Activated CD4-positive, alpha-beta T cell treated with anti-CD3 and anti-CD28 coated beads for 1 hour (primary cell): ENCODE measurements at places on chromosomes 13 and 19.

DNA sequence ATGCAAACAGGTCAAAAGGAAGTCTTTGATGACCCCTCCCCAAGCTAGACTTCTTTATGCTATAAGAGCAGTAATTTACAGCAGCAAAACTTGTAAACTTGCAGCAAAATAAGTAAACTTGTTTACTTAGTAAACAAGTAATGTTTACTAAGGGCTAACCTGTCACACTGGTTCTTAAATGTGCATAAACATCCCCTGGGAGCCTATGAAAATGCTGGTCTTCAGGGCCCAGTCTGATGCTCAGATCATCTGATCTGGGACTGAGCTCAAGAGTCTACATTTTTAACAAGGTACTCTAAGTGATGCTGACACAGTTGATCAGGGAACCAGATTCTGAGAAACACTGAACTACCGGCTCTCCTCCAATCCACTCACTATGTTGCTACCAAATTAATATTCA is 53.4 kb downstream of the MTMR6 start:
- no peak for DNase-seq

DNA sequence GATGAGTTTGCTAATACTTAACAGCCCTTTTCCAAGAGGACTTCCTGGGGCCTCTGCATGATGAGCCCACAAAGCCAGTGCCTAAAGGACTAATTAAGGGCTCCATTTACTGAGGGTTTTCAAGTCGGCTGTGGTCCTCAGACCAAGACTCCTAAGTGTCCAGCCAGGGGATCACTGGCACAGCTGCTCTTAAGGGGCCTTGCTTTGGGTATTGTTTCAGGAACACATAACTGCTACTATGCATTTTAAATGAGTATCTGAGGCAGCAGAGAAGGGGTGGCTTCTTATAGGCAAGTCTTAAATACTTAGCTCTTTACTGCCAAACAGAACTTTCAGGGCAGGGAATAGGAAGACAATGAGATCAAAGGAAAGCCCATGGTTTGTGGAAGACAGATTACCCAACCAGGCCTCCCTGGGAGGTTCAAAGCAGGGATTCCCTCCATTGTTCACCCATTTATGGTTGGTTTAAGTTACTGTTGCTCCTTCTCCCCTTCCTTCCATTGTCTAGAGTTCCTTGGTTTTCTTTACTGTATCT is 61.9 kb downstream of the TNFRSF19 start:
- no peak for DNase-seq

DNA sequence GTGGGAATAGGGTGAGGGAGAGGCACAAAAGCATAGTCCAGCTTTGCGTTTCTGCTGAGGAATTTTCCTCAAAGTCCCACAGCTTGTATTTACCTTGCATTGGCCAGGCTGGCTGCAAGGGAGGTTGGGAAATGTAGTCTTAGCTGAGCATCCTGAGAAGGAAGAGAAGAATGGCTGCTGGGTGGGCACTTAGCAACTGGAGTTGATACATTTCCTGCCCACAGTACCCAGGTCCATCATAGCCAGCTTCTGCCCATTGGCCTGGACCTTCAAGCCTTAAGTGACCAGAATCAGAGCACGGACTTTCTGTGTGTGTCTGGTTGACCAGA is 112.4 kb downstream of the SIPA1L3 start:
- DNase-seq: no peak

GRCh38 chr13:85383291-85383690 is 415.9 kb downstream of the SLITRK6 start:
- DNase-seq: no peak

DNA sequence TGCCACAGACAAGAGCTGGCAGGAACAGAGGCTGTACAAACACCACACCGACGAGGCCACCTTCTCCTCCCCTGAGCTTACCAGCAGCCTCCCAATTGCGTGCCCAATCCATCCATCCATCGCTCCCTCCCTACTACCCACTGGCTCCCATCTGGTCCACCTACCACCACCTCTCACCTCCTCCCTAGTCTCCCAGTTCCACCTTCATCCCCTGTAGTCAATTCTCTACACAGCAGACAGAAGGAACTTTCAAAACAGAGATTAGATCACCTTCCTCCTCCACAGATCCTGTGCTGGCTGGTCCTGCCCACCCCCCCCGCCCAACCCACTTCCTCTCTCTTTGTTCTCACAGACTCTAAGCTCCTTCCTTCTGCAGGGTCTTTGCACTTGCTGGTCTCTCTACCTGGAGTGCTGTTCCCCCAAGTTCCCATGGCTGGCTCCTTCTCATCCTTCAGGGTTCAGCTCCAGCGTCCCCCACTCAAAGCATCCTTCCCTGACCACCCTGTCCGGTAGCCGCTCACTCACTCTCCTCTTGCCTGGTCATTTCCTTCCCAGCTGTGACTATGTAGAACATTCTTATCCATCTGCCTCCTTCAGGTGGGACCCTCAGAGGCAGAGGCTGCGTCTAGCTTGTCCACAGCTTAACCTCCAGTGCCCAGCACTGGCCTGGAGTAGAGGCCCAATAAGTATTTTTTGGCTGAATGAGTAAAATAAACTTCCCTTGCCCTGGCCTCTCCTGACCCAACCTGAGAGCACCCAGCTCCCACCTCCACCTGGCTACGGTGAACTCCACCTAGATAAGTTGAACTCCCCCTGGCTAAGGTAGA is 23.0 kb downstream of the PIN1 start:
- no peak for DNase-seq

GRCh38 chr19:18798384-18799352 is 7.6 kb upstream of the COMP start:
- no peak for DNase-seq

GRCh38 chr19:55283548-55284377 is at the start of gene BRSK1:
Gene BRSK1, plus strand, starts transcription at chr19:55283997. Its CDS starts 446 bp downstream, at chr19:55284443.
- no peak for DNase-seq

GRCh38 chr19:41339936-41340335 is 13.8 kb downstream of the TGFB1 start:
- no peak for DNase-seq

GRCh38 chr13:23956106-23956505 is 58.8 kb upstream of the C1QTNF9B start:
- DNase-seq: no peak

DNA sequence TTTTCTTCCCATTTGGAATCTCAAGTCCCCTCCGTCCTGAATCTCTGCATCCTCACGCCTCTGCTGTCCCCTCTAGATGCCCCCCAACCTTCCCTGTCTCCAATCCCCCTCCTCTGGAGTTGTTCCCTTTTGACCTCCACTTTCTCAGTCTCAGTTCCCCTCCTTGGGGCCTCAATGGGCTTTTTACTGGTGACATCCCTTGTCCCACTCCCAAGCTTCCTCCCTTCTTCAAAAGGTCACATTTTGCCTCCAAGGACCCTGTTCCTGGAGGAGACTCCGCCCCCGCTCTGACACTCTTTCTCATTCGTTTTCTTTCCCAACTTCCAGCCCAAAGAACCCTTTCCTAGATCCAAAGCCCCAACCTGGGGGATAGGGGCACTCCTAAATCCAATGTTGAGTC is 1.0 kb downstream of the AP2S1 start:
- DNase-seq: no peak

DNA sequence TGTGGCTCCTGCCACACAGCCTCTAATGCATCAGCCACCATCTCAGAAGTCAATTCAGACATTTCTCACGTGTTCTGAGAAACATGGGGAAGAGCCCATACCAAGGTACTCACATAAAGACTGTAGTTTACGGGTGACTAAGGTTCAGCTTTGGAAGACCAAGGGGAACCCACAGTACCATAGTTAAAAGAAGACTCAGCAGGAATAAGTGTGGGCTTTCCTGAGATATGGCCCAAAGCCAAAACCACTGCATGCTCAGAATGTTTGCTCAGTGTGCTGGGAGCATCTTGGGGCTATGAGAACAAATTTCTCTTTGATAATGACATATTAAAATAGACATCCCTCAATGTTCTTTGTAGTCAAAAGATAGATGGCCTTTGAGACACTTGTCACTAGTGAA is 283.8 kb downstream of the DCT start:
- no peak for DNase-seq

DNA sequence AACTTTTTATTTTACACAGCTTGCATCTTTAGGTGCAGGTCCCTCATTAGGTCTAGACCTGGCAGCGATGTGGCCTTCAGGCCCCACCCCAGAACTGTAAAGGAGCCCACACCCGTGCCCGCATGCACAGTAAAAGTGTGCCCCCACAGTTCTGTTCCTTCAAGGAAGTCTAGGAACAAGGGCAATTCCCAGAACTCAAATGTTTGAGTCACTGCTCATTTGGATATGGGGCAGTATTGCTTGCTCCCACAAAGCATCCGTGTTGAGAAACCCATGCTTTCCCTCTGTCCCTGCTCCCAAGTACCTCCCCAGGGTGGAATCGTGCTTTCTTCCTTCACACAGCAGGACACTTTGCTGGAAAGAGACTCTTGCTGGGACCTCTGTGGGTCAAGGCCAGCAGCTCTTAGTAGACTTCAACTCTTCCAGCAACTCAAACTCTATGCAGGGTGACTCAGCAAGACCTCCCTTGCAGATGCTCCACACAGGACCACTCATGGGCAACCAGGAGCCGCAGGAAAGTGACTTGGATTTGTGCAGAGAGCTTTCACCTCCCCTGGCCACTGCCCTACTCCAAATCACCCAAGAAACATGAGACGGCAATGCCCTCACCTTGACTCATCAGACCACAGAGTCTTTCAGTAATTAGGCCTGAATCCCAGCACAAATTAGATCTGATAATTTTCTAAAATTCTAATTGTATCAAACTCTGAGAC is 12.3 kb downstream of the SLC7A1 start:
- no peak for DNase-seq

DNA sequence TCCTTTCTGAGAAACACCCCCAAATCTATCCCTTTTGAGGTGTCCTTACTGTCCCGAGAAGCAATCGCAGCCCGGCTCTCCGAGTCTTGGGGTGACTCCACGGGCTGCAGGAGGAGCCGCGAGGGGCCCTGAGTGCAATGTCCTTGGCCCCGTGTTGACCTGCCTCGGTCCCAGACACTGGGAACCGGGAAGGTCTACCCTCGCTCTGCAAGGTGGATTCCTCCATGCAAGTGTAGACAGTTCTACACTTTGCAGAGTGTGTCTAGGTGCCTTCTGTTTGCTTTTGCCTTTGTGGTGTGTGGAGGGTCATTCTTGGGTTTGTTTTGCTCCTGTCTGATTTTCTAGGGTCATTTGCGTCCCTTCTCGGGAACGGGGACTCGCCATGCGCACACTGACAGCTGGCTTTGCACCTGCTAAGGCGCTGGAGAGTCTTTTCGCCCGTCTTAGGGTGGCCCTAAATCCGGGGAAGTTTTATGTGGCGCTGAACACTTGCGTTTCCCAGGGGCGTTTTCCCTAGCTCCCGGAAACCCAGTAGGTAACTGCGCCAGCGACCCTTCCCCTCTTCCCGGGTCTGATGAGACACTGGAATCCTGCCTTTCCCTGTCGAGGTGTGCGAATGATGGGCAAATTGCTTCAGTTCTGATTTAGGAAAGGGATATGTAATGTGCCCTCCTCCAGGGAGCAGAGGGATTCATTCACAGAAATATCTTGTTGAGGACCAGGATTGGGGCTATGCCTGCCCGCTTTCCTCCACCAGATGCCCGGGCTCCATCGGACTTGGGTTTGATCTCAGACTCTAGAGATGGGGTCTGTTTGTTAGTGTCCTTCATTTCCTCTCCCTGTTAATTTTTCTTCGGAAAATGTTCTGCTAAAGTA is 755 bp downstream of the SERTM1 start:
- DNase-seq: no peak

GRCh38 chr19:9075064-9075949 is 11.6 kb upstream of the OR1M1 start:
- DNase-seq: no peak

- DNase-seq: no peak
Measured at GRCh38 chr13:36925603-36926002, 5.6 kb upstream of the SMAD9 start.

- DNase-seq: no peak
Measured at GRCh38 chr13:44768775-44769581, 192.8 kb upstream of the TSC22D1 start.

DNA sequence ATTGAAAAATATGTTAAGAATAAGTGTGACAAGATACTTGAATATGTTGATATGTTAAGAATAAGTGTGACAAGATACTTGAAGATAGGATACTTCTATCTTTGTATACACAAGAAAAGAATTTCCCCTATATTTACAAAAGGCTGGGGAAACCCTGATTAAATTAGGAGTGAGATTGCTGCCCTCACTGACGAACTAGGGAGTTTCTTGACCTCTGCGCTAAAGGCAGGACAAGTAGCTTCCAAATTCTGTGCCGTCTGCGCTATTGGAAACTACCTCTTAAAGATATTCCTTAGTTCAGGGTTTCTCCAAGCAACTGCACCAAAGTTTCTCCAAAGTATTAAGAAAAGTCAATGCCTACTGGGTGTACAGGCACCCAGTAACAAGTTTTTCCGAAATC is 730 bp downstream of the ZNF260 start:
- DNase-seq: no peak

DNA sequence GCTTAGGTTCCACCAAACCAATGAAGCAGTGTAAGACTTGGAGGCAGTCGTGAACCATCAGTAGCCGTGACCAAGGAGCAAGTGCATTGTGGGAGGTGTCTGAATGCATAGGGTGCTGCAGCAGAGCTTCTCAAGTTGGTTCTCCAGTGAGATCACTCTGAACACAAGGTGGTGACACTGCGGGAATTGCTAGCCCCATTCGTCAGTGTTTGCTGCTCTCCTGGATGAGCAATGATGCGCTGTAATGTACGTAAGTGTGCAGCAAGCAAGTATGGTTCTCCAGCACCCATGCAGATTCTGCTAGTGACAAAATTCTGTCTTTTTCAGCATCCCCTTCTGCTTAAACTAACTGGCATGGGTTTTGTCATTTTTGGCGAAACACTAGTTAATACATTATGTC is 97.6 kb upstream of the HTR2A start:
- no peak for DNase-seq

GRCh38 chr13:109401307-109401706 is 385.1 kb downstream of the IRS2 start:
- no peak for DNase-seq

- no peak for DNase-seq
Measured at GRCh38 chr13:91249861-91250260, 97.6 kb upstream of the MIR17HG start.

GRCh38 chr13:113639616-113640262 is 18.3 kb downstream of the ATP4B start:
- DNase-seq: no peak

- DNase-seq: no peak
Measured at GRCh38 chr13:42893214-42893671, 98.8 kb downstream of the EPSTI1 start.
